ENCODE measurements at places on chromosomes 2 and 18.

- DNase-seq = no peak
These were observed 52.0 kb upstream of the CHAC2 start for GRCh38 chr2:53715568-53715967.

DNA sequence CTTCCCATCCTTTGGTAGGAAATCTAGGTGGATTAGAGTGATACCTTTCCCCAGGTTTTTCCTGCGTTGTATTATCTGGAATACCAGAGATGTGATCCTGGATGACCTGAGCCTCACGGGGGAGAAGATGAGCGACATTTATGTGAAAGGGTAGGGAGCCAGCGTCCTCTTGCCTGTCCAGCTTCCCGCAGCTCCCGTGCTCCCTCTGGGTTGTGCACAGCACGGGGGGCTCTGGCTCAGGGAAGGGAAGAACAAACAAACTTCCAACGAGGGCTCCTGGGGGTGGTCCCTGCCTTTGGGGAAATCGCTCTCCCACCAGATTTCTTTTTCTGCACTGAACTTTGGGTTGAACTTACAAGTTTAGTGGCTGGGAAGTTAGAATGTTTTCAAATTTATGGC lies 215.7 kb downstream of the DYSF start:
- DNase-seq = no peak

DNA sequence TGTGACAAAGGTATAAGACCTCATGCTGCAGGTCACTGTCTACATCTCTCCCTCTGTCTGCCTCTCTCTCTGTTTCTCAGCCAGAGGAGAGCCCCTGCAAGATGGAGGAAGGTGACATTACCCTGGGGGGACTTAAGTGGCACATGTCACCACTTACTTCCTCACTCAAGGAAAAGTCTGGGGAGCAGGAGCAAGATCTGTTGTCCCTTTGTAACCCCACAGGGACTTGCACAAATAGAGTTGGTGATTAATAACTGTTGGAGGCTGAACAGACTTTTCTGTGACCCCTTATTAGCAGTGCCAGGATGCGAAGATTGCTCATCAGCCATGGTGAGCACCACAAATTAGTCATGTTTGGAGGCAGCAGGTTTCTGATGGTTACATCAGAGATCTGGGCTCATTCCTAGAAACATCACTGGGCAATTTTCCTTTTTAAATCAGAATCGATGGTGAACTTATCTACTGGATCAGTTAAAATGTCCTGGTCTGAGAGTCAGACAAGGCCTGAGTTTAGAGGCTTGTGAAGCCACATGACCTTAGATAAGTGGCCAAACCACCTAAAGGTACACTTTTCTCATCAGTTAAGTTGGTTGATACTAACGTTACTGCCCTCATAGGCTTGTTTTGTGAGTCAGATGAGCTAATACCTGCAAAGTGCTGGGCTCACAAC lies 81.2 kb upstream of the LTBP1 start:
- no peak for DNase-seq

DNA sequence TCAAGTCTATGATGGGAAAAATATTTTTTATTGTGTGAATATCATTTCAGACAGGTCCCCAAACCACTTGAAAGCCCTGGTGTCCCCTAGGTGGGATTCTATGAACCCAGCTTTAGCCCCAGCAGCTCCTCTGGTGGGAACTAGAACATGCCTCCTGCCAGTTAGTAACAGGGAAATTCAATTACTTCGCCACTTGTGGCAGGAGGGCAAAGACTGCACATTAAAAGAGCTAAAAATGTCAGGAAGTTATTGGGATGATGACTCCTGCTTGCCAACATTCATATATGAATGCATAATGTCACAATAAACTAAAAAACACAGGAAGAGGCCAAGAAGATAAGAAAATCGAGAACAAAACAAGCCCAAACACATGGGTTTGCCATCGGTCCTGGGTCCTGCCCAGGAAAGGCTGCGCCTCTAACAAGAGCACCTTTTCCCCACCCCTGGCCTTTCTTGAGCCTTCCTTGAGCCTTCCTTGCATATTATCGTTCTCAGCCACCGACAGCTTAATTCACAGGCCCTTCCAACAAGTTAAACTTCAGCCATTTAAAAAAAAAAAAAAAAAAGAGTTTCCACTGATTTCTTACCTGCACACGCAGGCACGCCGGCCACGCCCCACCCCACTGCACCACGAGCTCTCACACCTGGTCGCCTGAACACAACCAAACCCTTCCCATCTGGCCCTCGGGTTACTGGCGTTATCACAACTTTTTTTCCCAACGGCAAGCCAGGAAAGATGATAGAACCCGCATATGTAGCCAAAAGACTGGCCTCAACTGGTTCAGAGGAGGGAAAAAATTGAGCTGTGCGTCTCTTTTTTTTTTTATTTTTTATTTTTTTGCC lies 23.4 kb downstream of the BCL11A start:
- no peak for DNase-seq

DNA sequence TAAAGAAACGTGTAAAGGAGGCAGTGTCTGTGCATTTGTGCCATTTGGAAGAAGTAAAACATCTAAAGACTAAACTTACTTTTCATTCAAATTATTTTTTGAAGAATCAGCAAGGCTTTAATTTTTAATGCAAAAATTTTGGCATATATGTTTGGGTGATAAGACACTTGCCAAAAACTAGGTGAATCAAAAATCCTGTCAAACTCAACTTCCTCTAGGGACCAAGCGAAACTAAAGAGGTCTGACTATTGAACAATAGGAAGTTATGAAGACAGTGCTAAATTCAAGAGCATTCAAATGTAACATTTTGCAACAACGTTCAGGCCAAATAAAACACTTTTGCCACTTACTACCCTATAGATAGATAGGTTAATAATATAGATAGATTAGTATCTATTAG lies 306.1 kb downstream of the NOL4 start:
- no peak for DNase-seq

GRCh38 chr18:45687621-45688020 lies 36.4 kb upstream of the SLC14A1 start:
- DNase-seq = no peak

- no peak for DNase-seq
These were observed 160.1 kb downstream of the HAUS1 start for GRCh38 chr18:46264255-46264654.

GRCh38 chr2:64737547-64737946 lies 83.8 kb upstream of the SERTAD2 start:
- no peak for DNase-seq

DNA sequence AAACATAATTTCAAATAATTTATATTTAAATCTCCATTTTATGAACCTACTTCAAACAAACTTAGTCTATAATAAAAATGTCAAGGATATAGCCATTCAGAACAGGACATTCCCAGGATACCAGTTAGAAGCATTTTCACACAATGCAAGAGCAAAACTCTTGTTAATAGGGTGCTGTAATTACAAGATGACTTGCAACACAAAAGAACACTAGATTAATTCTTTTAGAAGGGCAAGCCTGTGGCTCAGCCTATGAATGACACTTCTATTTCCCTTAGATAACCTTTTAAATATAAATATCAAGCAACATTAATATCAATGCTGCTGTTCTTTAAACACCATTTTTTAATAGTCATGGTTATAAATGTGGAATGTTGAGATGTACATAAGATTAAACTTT lies 157.9 kb upstream of the SCN7A start:
- DNase-seq = peak; percentile 19

- DNase-seq = no peak
These were observed 40.3 kb downstream of the SRBD1 start for GRCh38 chr2:45570671-45571334.

DNA sequence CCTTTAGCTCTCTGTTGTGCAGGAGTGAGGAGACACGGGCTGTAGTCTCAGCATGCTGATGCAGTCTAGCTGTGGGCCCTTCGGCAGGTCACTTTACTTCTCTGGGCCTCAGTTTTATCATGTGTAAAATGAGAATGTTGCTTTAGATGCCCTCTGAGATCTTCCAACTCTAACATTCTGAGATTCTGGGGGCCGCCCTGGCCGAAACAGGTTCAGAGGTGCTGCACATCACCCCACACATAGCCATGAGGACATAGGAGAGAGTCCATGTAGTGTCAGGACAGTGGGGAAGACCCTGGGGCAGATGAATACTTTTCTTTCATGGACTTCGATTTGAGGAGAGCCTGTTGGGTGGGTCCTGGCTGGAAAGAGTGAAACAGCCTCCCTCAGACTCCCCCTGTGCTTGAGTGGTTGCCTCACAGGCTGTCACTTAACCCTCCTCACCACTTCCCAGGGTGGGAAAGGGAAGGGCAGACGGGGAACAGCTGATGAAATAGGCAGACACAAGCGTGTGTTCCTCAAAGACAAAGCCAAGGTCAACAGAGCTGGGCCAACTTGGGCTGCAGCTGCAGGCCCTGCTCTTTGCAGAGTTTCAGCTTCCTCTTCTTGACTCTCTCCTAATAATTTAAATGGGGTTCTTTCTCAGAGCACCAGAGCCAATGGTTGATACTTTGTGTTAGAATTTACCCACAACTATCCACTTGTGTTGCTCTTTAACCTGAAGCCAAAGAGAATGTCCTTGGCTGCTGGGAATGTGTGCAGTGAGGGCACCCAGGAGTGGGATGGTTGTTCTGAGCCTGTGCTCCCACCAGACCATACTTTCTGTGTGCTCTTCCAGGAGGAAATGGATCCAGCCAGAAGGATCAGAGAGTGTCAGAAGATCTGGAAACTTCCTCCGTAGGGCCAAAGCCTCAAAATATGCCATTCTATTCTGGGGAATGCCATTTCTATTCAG lies 14.7 kb upstream of the MRPL33 start:
- no peak for DNase-seq

GRCh38 chr2:105402809-105403208 lies 4.0 kb upstream of the FHL2 start:
- DNase-seq = no peak

DNA sequence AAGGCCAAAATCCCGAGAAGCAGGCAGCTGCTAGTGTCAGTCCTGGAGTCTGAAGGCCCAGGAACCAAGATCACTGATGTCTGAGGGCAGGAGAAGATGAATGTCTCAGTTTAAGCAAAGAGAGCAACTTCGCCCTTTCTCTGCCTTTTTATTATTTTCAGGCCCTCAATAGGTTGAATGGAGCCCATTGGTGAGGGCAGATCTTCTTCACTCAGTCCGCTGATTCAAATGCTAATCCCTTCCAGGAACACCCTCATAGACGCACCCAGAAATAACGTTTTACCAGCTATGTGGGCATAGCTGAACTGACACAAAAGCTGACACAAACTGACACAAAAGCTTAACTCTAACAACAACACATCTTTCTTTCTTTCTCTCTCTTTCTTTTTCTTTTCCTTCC lies 78.0 kb upstream of the KCNJ3 start:
- DNase-seq = peak; percentile 13

DNA sequence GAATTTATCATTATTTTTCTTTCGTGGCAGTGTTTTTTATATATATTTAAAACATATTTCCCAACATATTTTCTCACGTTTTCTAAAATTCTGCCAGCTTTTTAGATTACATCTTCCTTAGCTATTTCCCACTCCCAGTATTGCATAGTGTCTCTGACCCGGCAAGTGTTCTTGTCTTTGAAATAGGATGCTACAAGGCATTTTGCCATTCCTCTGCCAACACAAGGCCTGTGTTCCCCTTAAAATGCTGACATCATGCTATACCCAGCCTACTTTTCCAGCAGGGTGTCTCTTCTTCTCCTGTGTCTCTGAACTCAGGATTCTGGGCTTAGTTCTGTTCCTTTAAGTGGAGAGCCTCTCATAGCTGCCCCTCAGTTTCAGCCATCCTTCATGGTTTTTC lies 115.2 kb downstream of the DIS3L2 start:
- no peak for DNase-seq

DNA sequence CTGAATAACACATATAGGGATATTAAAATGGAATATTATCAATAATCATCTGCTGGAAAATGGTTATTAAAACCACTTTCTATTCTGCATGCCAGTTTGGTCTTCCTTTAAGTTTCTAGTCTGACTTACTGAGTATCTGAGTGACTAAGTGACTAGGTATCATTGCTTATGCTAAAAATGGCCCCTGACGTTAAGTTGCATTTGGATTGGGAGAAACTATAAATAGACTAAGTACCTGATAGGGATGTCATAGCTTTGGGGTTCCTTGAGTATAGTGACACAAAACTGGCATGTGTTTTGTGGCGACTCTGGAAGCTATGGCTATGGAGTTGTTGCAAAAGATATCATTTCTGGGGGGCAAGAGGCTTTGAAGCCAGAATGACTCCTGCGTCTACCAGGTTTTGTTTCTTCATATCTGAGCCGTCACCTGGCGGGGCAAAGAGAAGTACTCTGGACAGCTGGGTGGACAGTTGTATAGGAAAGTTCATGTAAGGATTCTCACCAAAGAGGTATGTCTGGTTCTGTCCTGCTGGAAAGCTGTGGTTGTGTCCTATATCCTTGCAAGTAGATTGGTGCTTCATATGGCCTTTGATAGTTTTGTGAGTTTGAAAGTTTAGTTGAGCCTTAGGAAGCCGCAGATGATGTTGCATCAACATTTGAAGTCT lies 17.9 kb downstream of the ITGAV start:
- no peak for DNase-seq

GRCh38 chr18:34495506-34495905 lies 214.6 kb upstream of the DTNA start:
- no peak for DNase-seq

DNA sequence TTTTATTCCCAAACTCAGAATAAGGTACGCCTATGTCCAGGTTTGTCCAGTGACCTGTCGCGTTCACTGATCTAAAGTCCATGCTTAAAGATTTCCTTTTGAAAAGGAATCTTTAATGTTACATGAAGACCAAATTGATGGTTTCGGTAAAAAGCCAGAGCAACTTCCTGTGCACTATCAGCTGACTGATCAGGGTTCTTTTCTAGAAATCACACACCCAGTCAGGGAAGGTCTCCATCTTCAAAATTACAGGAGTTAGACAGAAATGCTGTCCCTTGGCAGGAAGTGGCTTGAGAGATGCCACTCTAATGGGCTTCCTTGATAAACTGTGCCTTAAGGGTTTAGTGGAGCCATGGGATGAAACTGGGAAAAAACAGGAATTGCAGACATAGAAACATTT lies 14.7 kb upstream of the ARHGAP25 start:
- no peak for DNase-seq

- no peak for DNase-seq
These were observed 397.8 kb upstream of the CHST9 start for GRCh38 chr18:27582760-27583412.

GRCh38 chr18:67672716-67673115 lies 156.2 kb upstream of the DSEL start:
- DNase-seq = no peak

DNA sequence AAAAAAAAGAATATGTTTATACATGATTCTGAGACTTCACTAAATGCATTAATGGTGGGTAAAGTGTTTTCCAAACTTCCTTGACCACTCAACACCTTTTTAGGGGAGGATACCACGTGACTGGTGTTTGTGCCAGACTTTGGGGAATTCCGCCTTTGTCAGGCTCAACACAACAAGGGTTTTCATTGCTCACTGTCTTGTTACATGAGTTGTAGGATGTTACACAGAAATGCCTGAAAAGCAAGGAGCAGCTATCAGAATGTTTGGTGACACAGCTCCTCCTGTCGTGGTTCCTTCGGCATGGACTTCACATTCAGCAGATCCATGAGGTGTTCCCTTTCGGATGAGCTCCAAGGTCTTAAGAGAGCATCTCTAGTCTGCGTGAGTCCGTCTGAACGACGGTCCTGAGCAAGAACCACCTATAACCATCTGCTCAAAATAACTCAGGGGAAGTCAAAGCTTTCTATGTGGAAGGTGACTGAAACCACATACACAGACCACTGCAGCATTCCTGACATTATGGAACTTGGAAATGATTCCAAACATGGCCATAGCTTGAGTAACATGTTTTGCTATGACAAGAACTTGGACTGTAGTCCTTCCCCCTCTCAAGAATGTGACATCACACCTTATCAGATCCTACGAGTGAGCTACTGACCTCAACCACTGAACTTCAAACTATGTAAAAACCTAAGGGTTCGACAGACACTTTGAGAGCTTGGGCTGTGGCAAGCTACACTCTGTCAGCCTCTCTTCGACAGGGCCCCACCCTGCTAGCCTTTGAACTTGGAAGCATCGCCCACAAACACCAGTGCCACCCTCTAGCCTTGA lies 57.5 kb downstream of the MCFD2 start:
- no peak for DNase-seq
